ENCODE measurements at places on chromosomes 6 and 20. TPM values are rescaled to one million over a fixed set of nuclear protein-coding genes. Genes with fewer than 3 reads are reported as not detected.

DNA sequence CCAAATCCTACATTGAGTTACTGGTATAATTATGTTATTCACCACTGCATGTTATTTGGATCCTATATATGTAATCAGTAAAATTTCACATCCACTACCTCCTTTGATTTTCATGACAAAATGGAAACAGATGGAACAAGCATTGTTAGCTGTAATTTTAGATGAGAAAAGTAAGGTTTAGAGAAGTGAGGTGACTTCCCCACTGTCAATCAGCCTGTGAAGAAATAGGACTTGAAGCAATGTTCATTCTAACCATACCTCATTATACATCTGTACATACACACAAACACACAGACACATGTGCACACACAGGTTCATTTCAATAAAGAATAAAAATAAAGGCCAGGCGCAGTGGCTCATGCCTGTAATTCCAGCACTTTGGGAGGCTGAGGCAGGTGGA is 23.7 kb upstream of the QKI start:
- no peak for DNase-seq

The ERVFRD-1 gene
- not detected for polyA plus RNA-seq

GRCh38 chr6:78605909-78606446 is 261.4 kb upstream of the IRAK1BP1 start:
- peak; percentile 34 for DNase-seq

- DNase-seq: no peak
Measured at GRCh38 chr6:136408204-136408603, 118.6 kb upstream of the BCLAF1 start.

GRCh38 chr6:166597711-166598440 is 11.4 kb upstream of the RAMACL start:
- no peak for DNase-seq

- DNase-seq: no peak
Measured at GRCh38 chr20:11235058-11235457, 561.3 kb upstream of the JAG1 start.

- no peak for DNase-seq
Measured at GRCh38 chr6:139161817-139162284, 27.0 kb downstream of the HECA start.

DNA sequence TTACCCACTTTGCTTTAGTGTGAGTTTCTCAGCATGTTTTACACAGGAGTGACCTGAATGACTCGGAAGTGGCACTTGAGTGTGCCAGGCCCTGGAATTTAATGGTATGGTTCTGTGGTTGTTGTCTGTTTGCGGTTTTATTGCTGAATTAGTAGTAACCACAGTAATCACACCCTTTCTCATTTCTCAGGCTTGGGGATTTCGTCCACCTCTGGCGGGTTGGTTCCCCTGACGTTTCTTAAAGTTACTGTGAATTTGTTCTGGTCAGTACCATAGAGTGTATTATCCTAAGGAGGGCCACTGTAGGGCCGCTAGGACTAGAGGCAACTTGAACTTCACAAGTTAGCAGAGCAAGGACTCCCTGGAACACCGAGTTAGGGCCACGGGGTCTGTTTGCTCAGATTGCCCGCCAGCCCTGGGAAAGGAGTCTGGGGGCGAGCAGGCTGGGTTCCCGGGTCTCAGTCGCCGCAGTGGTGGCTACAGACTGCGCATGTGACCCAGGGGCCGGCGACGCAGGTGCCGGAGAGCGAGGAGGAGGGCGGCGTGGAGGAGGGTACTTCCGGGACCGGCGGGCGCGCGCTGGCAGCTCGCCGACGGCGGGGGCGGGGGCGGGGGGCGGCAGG is 546 bp upstream of the KLHL32 start:
- DNase-seq: no peak

The STMND1 gene
- not detected for polyA plus RNA-seq

GRCh38 chr6:108596956-108597355 is 36.2 kb downstream of the FOXO3 start:
- DNase-seq: no peak

GRCh38 chr6:140541288-140541687 is 1166.8 kb upstream of the CITED2 start:
- DNase-seq: no peak

- no peak for DNase-seq
Measured at GRCh38 chr6:170039156-170040114, 251.4 kb downstream of the DLL1 start.

GRCh38 chr20:45373353-45374100 is 4.6 kb downstream of the TP53TG5 start:
- no peak for DNase-seq

DNA sequence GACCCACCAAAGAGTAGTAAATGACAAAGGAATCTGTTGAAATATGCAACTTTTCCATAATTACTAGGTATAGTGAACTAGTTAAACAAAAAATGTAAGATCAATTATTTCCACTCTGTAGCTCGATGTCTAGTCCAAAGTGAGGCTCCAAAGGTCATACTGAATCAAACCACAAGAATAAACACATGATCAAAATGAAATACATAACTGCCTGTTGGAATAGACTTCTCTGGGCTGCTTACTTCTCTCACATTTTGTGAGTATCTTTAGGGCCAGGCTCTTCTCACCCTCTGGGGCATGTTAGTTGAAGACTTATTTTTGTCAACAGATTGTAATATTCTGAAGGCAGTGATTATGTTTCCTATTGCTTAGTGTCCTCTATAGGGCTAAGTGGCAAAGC is 103.7 kb upstream of the TMEM170B start:
- DNase-seq: no peak

The CYP21A2 gene
- polyA plus RNA-seq: 0.05 TPM

The TNNC2 gene
- 0.45 TPM for polyA plus RNA-seq

DNA sequence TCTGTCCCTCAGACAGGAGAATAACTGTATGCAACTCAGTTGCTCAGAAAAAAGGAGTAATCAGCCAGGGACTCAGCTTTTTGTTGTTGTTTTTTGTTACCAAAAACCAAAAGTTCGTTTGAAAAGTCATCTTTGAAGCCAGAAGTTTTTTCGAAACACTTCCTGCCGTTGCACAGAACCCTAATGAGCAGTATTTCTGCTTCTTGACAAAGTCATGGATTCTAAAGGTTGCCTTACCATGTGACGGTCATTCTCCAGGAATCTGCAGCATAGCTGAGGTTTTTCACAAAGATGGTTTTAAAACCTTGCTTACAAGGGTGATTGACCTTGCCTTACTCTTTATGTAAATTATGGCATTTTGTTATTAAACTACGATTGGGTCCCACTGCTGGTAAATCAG is 1.9 kb downstream of the RAB32 start:
- no peak for DNase-seq

- DNase-seq: no peak
Measured at GRCh38 chr6:107274288-107274687, 159.0 kb upstream of the BEND3 start.

The BFSP1 gene
- polyA plus RNA-seq: 2.3 TPM

DNA sequence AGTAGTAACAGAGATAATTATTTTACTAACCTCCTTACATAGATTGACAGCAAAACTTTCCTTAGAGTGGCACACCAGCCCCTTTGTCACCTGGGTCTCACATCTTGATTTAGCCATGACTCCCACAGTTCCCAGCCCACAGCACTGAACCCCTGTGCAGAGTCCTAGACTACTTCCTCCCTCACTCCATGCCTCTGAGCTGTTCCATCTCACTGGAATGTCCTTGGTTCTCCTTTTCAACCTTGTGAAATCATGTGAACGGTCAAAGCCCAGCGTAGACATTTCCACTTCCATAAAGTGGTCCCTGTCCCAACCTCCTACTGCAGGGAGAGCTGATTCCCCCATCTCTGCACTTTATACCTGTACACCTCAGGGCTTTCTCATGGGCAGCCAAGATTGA is 19.7 kb downstream of the CGA start:
- DNase-seq: no peak

DNA sequence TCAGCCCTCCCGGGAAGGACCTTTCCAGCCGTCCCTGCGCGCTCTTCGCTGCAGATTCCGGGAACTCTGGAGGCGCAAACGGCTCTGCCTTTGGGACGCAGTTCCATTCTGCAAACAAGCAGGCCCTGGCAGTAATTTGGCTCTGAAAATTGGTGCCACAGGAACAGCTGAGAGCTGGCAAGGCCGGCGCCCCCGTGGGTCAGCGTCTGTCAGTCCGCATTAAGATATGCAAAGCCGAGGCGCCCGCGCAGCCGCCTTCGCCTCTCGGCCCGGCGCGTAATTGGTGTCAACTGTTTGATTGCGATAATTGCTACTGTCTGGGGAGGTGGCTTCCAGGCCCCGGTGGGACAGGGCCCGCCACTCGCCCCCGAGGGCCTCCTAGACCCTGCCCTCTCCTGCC is 73.6 kb downstream of the NCR2 start:
- DNase-seq: no peak

GRCh38 chr20:15823718-15824117 is 749.5 kb downstream of the KIF16B start:
- DNase-seq: no peak

GRCh38 chr6:40715570-40716403 is 128.6 kb upstream of the LRFN2 start:
- no peak for DNase-seq

The LAMA5 gene
- polyA plus RNA-seq: 1.9 TPM

- DNase-seq: no peak
Measured at GRCh38 chr6:71056656-71057055, 99.8 kb upstream of the B3GAT2 start.

The OPRM1 gene
- polyA plus RNA-seq: not detected

DNA sequence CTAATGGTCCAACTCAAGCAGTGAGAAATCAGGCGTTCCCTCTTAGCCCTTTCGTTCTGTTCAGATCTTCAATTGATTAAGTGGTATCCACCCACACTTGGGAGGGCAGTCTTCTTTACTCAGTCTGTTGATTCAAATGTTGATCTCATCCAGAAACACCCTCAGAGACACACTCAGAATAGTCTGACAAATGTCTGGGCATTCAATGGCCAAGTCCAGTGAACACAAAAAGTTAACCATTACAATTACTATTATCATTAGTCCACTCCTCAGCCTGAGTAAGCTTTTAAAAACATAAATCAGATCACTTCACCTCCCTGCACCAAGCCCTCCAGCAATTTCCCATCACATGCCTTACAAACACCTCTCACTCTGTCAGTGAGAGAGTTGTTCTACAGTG is 423.2 kb downstream of the RFPL4B start:
- no peak for DNase-seq

- no peak for DNase-seq
Measured at GRCh38 chr6:129486327-129486726, 223.7 kb downstream of the ARHGAP18 start.

- no peak for DNase-seq
Measured at GRCh38 chr6:98672681-98673475, 161.5 kb upstream of the POU3F2 start.

GRCh38 chr6:166194914-166195859 is 27.5 kb upstream of the TBXT start:
- no peak for DNase-seq

The PTCRA gene
- polyA plus RNA-seq: not detected

GRCh38 chr6:96302991-96303390 is 218.6 kb upstream of the UFL1 start:
- no peak for DNase-seq

DNA sequence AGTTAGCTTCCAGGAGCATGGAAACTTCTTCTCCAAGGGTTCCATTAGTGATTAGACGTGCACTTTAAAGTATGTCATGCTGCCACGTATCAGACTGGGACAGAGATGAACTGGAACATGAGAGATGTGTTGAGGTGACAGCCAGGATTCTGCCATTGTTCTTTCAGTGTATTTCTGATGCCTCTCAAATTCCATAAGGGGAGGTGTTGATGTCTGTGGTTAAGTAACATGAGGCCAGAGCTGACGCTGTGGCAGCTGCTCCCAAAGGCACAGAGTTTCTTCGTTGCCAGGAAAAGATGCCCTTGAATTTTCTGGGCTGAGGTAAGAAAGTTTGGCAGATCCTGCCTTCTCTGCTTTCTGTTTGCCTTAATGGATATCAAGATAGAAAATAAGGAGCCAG is 63.5 kb downstream of the TRMT6 start:
- no peak for DNase-seq

- DNase-seq: no peak
Measured at GRCh38 chr6:83824388-83824801, 28.8 kb upstream of the RIPPLY2 start.

DNA sequence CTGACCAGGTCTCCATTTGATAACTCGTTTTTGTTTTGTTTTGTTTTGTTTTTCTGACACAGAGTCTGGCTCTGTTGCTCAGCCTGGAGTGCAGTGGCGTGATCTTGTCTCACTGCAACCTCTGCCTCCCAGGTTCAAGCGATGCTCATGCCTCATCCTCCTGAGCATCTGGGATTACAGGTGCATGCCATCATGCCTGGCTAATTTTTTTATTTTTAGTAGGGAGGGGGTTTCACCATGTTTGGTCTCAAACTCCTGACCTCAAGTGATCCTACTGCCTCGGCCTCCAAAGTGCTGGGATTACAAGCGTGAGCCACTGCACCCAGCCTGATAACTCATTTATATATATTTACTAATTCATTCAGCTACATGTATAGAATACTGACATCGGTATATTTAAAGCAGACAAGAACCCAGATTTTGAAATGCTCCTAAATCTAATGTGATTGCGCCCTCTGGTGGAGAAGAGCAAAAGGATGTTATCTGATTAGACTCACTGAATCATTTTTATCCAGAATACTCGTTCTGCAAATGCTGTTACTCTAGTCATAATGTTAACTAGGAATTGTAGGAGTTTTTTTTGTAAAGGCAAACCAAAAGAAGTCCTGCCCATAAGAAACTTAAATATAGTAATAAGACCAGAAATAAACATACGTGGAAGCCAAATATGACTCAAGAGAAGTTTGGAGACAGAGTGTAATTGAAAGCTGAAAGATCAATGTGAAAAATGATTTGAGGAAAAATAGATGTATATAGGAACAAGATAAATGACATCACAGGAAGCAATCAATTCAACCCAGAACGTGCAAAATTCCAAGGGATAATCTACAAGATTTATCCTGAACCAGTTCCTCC is 5.3 kb upstream of the COL12A1 start:
- peak; percentile 52 for DNase-seq

GRCh38 chr6:13357551-13358075 is 29.3 kb upstream of the TBC1D7 start:
- peak; percentile 48 for DNase-seq

The SYNDIG1 gene
- not detected for polyA plus RNA-seq

- DNase-seq: no peak
Measured at GRCh38 chr20:64044484-64045247, 4.8 kb downstream of the SOX18 start.

GRCh38 chr6:39171489-39172376 is 56.7 kb upstream of the SAYSD1 start:
- no peak for DNase-seq

The AVP gene
- not detected for polyA plus RNA-seq

GRCh38 chr6:131268303-131268702 is 133.0 kb downstream of the AKAP7 start:
- no peak for DNase-seq

- no peak for DNase-seq
Measured at GRCh38 chr6:165487347-165487746, 175.7 kb downstream of the PDE10A start.

The DACT2 gene
- not detected for polyA plus RNA-seq

DNA sequence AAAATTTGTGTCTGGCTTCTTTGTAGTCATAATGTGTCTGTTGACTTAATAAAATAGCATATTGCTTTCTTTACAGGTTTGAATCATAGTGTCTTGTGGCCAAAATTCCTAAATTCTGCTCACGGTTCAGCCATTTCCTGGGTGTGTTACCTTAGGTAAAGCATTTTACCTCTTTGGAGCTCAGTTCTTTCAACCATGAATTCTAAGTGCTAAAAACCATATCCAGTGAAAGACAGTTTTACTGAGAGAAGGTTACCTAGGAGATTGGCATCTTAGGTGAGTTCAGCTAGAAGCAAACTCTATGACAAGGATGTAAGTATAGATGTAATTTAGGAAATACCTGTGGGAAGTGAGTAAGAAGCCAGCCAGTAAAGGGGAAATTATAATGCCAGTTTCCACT is 20.7 kb downstream of the CRYBG1 start:
- DNase-seq: no peak

The PFDN6 gene
- polyA plus RNA-seq: 64.6 TPM

The ITPA gene
- 29.8 TPM for polyA plus RNA-seq

Data from AG04450 (cell line).